ENCODE measurements at places on chromosomes 4 and X. TPM values are rescaled to one million over a fixed set of nuclear protein-coding genes. Genes with fewer than 3 reads are reported as not detected.
A peak's percentile ranks its signal among the peaks of the same experiment; 100 is the strongest.

DNA sequence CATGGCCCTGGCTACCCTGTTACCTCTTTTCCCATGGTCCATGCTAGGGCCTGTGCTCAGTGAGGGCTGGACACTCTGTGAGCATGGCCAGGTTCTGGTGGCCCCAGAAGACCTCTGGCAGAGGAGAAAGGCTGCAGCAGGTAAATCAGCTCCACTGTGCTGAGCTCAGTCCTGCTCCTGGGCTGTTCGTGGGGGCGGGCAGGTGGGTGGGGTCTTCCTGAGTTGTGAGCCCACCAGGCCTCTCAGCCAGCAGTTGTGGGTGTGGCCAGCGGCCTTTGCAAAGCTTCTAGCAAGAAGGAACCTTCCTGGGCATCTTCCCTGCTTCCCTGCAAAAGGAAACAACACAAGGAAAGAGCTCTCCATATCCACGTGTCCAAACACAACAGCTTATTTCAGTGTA, 85.3 kb upstream of the STX18 start:
- H3K27ac ChIP-seq, result no peak overlapping the region
- no peaks in the 10 kb centered on the region for H3K27me3 ChIP-seq
- no peaks in the 10 kb centered on the region for H3K4me1 ChIP-seq
- no peak for DNase-seq
- no peak overlapping the region for H3K4me3 ChIP-seq

DNA sequence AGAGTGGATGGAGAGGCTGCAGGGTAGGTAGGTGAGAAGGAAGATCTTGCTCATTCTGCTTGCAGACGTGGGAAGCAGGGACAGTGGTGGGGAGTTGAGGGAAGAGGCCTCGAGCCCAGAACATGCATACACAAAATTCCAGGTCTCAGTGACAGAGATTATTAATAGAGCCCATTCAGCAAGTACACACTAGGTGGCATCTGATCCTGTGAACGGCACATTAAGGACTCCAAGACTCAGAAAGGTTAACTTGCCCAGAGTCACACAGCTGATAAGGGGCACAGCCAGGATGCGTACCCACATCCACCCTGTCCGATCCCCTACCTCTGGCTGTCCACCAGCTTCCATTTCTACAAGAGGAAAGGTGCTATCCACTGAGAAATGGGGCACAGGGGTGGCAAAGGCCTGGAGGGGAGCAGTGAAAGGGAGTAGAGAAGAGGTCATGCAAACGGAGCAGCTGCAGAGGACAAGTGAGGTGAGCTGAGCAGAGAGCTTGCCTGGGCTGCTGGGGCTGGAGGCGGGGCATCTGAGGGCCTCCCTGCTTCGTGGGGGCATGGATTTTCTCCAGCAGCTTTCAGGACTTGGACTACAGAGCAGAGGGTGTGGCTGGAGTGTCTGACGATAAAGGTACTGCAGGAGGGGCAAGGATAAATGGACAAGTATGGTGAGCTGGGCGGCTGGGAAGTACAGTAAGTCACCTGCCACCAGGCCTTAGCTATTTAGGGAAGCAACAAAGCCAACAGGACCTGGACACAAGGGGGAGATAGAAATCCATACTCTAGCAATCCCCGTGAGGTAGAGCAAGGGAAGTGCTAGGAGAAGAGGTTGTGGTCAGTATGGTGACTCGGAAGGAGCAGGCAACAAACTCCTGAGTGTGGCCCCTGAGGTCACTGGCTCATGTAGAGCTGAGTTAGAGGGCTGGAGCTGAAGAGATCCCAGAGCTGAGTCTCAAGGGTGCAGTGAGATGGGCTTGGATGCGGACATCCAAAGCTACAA, 11.2 kb downstream of the IDS start:
- no peaks in the 10 kb centered on the region for H3K36me3 ChIP-seq
- H3K27me3 ChIP-seq, result no peaks in the 10 kb centered on the region
- no peaks in the 10 kb centered on the region for H3K4me1 ChIP-seq
- DNase-seq, result no peak
- H3K4me3 ChIP-seq, result no peak overlapping the region

DNA sequence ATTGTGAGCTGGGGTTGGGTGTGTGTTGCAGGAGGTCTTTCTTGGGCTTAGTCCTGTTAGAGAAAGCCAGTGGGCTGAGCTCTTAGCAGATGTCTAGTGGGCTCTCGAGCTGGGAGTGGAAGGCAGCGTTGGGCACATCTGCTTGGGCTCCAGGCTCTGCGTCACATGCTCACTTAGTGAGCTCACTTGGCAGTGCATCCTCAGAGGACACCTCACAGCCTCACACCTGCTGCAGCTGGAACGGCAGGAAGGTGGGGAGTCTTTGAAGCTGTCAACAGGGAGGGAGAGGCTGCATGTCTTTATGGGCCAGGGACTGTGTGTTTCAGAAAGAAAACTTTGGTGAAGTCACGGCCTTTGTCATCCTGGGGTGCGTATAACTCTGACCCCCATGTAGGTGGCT, 82.2 kb downstream of the PSAPL1 start:
- H3K27me3 ChIP-seq, result no peaks in the 10 kb centered on the region
- no peaks in the 10 kb centered on the region for H3K4me1 ChIP-seq
- no peak overlapping the region for H3K4me3 ChIP-seq
- H3K27ac ChIP-seq, result no peak overlapping the region

- H3K27ac ChIP-seq, result no peak overlapping the region
- H3K27me3 ChIP-seq, result no peaks in the 10 kb centered on the region
- H3K36me3 ChIP-seq, result no peaks in the 10 kb centered on the region
- H3K4me1 ChIP-seq, result no peaks in the 10 kb centered on the region
Observed at GRCh38 chr4:181877329-181877848, 365.8 kb upstream of the TENM3 start.

DNA sequence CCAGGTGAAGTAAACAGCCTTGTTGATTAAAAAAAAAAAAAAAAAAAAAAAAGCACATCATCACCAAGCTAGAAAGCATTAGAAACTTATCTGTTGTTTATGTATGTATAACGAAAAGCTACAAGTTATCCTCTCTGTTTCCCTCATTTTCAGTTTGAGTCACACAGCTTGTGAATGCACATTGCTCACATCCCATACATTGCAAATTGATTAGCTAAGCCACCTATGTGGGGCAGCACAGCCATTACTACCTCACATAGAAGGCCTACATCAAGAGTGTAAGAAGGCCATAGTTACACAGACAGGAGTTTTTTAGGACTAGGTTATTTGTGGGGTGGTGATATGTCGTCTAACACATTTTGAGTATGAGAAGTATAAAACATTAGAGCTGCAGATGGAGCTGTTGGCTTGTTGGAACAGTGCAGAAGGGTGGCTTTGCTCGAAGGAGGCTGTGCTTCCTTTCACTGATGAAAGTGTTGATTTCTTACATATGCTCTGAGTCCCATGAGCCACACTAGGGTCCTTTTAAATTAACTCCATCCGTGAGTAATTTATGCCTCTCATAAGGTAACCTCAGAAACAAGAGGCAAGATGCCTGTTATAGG, 431.6 kb downstream of the GABRG1 start:
- H3K27me3 ChIP-seq, result no peaks in the 10 kb centered on the region
- no peak for DNase-seq
- H3K36me3 ChIP-seq, result no peaks in the 10 kb centered on the region
- H3K27ac ChIP-seq, result no peak overlapping the region
- no peak overlapping the region for H3K4me3 ChIP-seq
- no peaks in the 10 kb centered on the region for H3K4me1 ChIP-seq

- no peaks in the 10 kb centered on the region for H3K27me3 ChIP-seq
- DNase-seq, result no peak
- H3K4me3 ChIP-seq, result no peak overlapping the region
- no peaks in the 10 kb centered on the region for H3K4me1 ChIP-seq
Observed at GRCh38 chr4:20288846-20289512, 37.3 kb downstream of the SLIT2 start.

DNA sequence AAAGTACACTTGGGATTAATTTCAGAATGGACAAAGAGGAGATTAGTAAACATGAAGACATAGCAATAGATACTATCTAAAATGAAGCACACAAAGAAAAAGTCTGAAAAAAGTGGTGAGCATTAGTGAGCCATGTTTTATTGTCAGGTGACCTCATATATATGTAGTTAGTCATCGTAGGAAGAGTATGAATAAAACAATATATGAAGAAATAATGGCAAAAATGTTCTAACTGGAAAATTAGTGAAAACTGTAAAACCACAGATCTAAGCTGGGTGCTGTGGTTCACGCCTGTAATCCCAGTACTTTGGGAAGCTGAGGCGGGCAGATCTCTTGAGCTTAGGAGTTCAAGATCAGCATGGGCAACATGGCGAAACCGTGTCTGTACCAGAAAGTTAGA, 67.9 kb downstream of the RBPJ start:
- H3K4me3 ChIP-seq, result no peak overlapping the region
- no peaks in the 10 kb centered on the region for H3K27me3 ChIP-seq
- no peak overlapping the region for H3K27ac ChIP-seq

GRCh38 chrX:135530097-135530496, 9.6 kb downstream of the INTS6L start:
- no peak for DNase-seq
- no peaks in the 10 kb centered on the region for H3K4me1 ChIP-seq
- no peak overlapping the region for H3K27ac ChIP-seq

DNA sequence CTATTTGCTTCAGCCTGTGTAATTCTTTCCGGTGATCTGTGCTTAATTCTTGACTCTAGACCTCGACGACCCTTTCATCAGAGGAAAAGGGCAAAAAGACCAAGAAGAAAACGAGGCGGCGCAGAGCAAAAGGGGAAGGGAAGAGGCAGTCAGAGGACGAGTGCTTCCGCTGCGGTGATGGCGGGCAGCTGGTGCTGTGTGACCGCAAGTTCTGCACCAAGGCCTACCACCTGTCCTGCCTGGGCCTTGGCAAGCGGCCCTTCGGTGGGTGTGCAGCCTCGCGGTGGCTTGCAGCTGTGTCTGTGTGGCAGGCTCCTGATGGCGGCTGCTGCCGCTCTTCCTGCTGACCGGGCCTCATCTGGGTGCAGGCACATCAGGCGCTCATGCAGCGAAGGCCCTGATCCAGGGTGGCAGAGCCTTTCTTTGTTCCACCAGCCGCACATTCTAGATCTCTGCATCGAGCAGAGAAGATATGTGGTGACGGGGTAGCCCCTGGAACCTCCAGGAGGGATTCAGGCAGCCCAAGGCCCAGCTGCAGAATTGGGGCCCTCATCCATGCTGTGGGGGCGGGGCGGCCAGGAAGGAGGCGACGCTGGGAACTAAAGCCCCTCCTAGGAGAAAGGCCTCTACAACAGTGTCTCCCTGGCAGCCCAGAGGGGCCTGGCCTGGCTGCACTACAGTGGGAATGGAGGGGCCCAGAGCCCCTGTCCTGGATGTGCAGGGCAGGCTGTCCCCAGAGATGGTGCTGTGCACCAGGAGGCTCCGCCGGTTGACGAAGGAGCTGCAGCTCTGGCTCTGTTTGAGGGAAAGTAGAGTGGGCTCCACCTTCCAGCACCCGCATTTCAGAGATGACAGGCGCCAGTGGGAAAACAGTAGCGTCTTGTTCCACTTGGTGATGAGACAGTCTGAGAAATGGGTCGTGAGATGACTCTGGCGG, 32.1 kb downstream of the NELFA start:
- H3K27me3 ChIP-seq, result no peaks in the 10 kb centered on the region
- DNase-seq, result no peak

DNA sequence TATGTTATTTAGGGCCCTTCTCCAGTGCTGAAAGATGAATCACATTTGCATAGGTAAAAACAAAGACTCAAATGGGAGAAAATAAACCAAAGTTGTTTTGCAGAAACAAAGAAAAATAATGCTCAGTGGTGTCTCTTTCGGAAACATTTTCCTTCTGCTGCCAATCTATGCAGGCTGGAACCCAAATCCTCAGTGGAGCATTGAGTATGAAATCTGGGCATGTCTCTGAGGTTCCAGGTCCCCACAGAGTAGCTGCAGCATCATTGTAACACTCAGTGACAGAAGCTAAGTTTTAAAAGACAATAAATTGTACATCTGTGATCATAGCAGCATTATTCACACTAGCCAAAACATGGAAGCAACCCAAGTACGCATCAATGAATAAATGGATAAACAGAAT, 303.6 kb downstream of the FBXW7 start:
- no peaks in the 10 kb centered on the region for H3K4me1 ChIP-seq
- H3K27me3 ChIP-seq, result no peaks in the 10 kb centered on the region
- no peak overlapping the region for H3K27ac ChIP-seq
- DNase-seq, result no peak
- H3K4me3 ChIP-seq, result no peak overlapping the region
- H3K36me3 ChIP-seq, result no peaks in the 10 kb centered on the region

GRCh38 chr4:112284662-112285411, 867 bp downstream of the TIFA start:
- no peaks in the 10 kb centered on the region for H3K27me3 ChIP-seq
- H3K27ac ChIP-seq, result peak overlapping the region; percentile 89
- H3K36me3 ChIP-seq, result no peaks in the 10 kb centered on the region
- peak; percentile 59 for DNase-seq

GRCh38 chrX:49171752-49172279, at the start of gene PLP2:
PLP2 (plus strand) TSS chrX:49171898; CDS start chrX:49172001, 103 bp downstream.
- peak; percentile 81 for DNase-seq
- H3K36me3 ChIP-seq, result no peaks in the 10 kb centered on the region
- no peaks in the 10 kb centered on the region for H3K27me3 ChIP-seq
- peak within 1 kb of the TSS; percentile 87 for H3K27ac ChIP-seq
- no peaks in the 10 kb centered on the region for H3K4me1 ChIP-seq
- peak within 1 kb of the TSS; percentile 71 for H3K4me3 ChIP-seq

- no peak for DNase-seq
- H3K4me1 ChIP-seq, result no peaks in the 10 kb centered on the region
- no peak overlapping the region for H3K4me3 ChIP-seq
- H3K27me3 ChIP-seq, result no peaks in the 10 kb centered on the region
Observed at GRCh38 chr4:3518511-3518880, 13.7 kb downstream of the LRPAP1 start.

- H3K27me3 ChIP-seq, result no peaks in the 10 kb centered on the region
- no peak overlapping the region for H3K4me3 ChIP-seq
- DNase-seq, result no peak
- no peaks in the 10 kb centered on the region for H3K36me3 ChIP-seq
- H3K27ac ChIP-seq, result no peak overlapping the region
Observed at GRCh38 chr4:33658971-33659370, 2585.3 kb downstream of the ARAP2 start.

DNA sequence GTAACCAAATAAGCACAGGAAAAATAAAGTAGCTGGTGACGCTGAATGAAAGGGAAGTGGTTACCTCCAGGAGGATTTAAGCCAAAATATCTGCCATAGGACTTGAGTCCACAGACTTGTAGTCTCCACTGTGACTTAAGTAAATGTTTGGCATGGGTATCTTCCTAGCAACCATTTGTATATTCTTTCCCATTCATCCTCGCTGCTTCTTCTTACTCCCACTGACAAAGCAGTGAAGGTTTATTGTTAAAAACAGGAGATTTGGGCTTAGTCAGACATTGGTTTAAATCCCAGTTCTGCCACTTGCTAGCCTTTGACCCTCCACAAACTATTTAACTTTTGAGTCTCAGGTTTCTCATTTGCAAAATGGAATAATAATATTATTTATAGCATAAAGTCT, 22.3 kb downstream of the COL4A6 start:
- DNase-seq, result no peak
- H3K27me3 ChIP-seq, result no peaks in the 10 kb centered on the region
- H3K4me1 ChIP-seq, result no peaks in the 10 kb centered on the region

Gene TLR8
- total RNA-seq, result 0.28 TPM

Gene USP17L20
- not detected for total RNA-seq

Gene ADAMTS3
- 0.54 TPM for total RNA-seq

Gene BTK
- not detected for total RNA-seq

Gene BST1
- total RNA-seq, result 38.4 TPM

Gene PNCK
- 44.8 TPM for total RNA-seq

Gene MAGEA2
- total RNA-seq, result not detected

Gene TECRL
- not detected for total RNA-seq

Gene YY2
- total RNA-seq, result 4.3 TPM

Gene KLB
- 0.66 TPM for total RNA-seq

Gene SLC9A6
- total RNA-seq, result 17.2 TPM

Gene UGT2B28
- total RNA-seq, result not detected

Gene PABPC5
- not detected for total RNA-seq
